ENCODE measurements at places on chromosomes 3 and 15.

DNA sequence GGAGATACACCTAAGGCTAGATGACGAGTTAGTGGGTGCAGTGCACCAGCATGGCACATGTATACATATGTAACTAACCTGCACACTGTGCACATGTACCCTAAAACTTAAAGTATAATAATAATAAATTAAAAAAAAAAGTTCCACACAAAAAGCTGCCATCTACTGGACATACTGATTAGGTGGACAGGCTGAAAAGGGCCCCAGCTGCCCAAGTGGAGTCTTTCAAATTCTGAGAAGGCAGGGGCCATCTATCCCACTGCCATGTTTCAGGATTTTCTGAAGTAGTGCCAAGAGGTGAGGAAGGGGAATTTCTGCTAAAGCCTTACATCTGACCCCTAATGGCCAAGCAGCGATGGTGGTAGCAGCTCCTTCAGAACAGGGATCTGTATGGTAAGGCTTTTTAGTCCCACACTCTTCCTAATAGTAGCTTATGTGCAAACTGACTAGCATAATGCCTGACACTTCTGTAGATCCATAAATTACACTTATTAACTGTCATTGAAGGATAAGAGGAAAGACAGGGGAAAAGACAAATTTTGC lies 7.7 kb downstream of the FSTL1 start:
- DNase-seq = no peak

DNA sequence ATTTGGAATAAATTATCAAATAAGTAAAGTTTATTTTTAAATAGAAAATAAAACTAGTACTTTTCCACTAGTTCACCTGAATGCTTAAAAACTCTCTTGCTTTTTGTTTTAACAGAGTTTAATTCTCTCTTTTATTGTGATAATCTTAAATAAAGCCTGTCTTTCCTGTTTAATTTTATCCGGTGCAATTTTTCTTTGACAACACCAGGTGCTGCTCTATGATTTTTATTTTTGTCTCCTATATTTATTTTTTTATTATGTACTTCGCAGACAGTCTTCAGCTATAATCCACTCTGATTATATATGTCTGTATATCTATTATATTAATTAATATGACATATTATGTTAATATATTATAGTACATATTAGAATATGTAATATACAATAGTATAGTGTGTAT lies 1293.0 kb upstream of the EPHA6 start:
- DNase-seq = no peak

GRCh38 chr3:146513386-146514051 lies 30.9 kb downstream of the PLSCR1 start:
- no peak for DNase-seq

GRCh38 chr3:14274612-14274936 lies 96.0 kb downstream of the LSM3 start:
- no peak for DNase-seq

- no peak for DNase-seq
Observed at GRCh38 chr15:73293773-73294172, 75.0 kb downstream of the HCN4 start.

DNA sequence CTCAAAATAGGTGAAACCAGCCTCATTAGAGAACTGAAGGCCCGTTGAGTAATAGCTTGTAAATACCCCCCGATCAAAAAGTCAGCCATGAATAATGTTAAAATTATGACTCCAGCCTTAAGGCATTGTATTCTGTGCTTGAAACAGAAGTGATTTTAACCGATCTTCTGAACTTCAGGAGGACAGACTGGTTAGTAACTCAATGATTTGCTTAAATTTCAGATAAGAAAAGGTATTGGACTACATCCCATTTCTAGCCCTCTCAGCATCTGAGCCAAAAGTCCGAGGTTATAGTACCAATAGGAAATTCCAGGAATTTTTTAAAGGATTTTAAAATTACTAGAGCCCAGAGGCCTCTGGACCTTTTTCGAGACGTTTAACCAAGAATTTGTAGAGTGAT lies 67.7 kb upstream of the FGF12 start:
- no peak for DNase-seq

DNA sequence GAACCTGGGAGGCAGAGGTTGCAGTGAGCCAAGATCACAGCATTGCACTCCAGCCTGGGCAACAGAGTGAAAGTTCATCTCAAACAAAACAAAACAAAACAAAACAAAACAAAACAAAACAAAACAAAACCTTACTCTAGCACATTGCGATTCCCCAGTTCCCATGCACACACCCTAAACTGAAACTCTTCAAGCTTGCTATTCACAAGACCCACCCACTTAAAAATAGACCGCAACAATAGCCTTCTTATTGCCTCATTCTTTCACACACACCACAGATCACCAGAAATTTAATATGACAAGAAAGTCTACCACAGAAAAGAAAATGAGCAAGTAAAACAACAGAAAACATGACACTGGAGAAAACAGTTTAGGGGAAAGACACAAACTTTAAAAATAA lies 598.4 kb downstream of the FHIT start:
- no peak for DNase-seq

DNA sequence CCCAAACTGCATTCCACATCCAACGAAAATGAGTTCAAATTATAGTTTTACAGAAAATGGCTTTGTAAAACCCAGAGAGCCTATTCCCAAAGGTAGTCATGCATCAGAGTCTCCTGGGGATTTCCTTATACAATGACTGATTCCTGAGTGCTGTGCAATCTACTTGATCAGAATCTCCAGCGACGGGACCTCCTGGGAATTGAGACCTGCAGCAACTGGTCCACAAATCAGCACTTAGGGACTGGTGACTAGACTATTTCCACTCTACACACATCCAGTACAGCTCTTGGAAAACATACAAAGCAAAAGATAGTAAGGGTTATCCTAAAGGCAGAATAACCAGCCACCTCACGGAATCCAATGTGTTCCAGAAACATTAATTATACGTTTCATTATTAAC lies 871.0 kb upstream of the CFAP20DC start:
- no peak for DNase-seq

DNA sequence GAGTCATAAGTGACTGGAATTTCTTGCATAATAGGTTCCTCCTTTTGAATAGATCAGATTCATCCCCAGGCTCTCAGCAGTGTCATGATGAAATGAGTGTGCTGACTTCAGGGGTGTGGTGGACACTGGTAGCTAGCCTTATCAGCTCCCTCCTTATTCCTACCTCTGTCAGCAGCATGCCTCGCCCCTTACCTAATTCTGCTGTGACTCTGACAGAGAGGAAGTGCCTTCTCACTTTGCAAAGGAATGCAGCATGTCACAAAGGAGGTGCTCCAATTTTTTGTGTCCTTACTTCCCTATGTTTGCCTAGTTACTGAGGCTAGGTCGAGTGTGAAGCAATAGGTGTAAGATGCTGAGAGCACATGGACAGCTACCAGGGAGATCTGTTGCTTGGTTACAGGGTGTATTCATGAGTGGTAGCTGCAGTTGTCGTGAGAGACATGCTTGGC lies 90.6 kb downstream of the TNFAIP8L3 start:
- DNase-seq = no peak

GRCh38 chr3:118098827-118099226 lies 935.8 kb downstream of the IGSF11 start:
- no peak for DNase-seq

DNA sequence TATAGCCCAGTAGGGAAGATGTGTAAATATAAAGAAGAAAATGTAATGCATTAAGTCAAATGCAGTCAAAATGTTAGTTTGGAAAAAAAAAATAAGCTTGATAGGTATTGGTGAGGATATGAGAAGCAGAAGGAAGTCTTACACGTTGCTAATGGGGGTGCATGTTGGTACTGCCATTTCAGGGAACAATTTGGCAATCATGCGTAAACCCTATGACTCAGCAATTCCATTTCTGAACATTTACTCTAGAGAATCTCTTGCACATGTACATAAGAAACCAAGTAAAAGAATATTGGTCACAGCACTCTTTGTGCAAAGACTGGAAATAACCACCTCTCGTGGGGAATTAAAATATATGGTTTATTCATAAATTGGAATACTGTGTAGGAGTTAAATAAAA lies 35.5 kb upstream of the TIMP4 start:
- DNase-seq = no peak

DNA sequence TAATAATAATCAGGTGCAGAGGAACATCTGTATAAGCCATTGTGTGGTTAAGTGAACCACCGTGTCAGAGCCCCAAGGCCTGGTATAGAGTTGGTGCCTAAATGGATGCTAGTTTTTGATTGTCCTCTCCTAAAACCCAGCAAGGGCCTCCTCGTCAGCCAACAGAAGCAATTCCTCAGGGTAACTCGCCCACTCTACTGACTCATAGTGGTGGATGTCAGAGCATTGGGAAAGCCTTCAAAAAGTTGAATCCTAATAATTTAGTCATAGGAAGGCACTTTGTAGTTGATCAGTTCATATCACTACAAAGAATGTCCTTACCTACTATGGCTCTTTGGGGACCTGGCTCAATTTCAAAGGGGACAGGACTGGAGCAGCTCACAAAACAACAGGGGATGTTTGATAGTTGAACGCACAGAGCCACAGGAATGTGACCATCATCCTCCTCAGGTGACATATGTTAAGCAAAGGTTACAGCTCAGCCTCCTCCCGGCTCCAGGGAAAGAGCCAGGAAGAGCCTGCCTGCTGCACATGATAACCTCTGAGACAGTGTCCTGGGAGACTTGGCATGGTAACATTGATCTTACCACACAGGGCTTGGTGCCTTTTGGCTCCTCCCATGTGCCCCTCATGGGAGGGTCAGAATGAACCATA lies 338.7 kb downstream of the CLSTN2 start:
- DNase-seq = no peak

- no peak for DNase-seq
Observed at GRCh38 chr15:74869726-74870407, 3.3 kb downstream of the SCAMP2 start.

DNA sequence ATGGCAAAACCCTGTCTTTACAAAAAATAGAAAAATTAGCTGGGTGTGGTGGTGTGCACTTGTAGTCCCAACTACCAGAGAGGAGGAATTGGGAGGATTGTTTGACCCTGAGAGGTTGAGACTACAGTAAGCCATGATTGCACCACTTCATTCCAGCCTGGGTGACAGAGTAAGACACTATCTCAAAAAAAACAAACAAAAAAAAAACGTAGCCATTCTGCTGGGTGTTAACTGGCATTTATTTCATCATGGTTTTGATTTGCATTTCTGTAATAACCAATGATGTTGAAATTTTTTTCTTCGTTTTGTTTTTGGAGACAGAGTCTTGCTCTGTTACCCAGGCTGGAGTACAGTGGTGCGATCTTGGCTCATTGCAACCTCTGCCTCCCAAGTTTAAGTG lies 63.3 kb downstream of the RPLP1 start:
- DNase-seq = no peak

DNA sequence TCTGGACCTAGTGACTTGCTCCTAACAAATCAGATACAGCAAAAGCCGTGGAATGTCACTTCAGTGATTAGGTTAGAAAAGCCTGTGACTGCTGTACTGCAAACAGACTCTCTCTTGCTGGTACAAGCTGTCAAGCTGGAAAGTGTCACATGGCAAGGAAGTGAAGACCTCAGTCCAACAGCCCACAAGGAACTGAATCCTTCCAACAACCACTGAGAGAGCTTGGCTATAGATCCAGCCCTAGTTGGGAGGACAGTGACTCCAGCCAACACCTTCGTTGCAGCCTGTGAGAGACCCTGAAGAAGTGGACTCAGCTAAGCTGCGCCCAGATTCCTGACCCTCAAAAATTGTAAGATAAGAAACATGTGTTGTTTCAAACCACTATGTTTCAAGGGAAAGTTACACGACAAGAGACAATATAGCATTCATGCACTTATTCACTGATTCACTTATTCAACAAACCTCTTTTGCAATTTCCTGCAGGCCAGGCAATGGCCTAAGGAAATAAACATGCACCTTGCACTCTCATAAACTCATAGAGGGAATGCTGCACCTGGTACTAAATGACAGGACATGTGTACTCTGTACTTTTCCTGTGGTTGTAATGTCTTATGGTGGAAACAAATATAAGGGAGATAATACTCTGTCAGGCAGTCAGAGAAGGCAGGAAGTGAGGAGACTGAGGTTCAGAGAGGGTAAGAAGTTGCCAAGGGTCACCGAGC lies 142.9 kb downstream of the CADPS start:
- DNase-seq = no peak

- no peak for DNase-seq
Observed at GRCh38 chr3:10342781-10343180, 21.9 kb upstream of the SEC13 start.

GRCh38 chr3:51354731-51355615 lies 30.1 kb upstream of the MANF start:
- no peak for DNase-seq

DNA sequence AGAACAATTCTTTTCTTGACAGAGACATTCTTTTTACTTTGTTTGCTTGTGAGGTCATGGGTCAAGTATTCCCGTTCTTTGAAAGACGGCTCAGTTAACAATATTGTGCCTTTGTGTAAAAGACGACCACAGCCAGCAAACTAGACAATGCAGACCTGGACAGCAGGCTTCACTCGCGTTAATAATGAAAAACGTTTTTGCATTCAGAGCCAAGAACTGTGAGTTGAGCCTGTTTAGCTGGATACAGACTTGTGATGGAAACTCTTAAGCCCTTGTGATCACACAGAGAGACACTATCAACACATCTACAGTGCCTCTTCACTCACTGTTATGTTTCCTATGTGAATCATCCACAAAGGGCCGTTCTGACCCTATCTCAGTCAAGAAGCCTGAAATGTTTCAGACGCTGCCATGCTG lies 37.3 kb upstream of the CMTM7 start:
- no peak for DNase-seq

DNA sequence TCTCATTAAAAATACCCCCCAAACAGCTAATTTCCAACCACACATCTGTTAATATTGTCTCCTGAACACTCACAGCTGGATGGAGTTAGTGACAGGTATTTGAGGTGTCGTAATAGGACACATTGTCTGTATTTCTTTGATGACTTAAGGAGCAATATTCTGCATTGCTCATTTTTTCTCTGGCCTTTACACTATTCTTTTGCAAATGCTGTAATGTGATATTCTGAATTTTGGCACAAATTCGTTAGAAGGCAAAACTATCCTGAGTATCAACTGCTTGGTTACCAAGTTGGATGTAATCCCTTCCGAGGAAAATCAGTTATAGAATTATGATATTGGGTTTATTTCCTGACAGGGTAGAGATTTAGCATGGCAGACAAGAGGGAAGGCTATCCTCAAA lies 1030.2 kb downstream of the MCTP2 start:
- DNase-seq = no peak

DNA sequence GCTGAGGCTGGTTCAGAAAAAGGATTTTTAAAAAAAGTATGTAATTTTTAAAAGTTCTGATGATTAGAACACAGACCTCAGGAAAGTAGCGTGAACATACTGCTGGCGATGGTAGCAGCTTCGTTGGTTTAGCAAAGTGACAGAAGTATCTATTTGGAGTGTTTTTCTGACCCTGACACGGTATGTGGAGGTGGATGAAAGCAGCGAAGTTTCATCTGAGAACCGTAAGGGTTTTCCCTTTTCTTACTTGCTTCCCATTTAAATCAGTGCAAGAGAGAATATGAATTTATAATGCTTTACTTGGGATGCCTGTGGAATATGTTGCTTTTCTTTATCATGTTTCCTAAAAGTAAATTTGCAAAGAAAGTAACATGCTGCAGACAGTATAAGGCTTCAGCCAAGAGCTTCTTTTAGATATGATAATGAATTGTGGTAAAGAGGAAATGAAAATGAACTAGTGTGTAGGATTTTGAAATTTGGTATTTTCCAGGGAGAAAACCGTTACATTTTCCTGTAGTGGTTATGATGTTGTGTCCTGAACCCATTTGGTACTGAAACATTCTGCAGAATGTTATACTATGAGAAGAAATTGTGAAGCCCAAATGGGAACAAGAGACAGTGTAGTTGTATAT lies 3.9 kb downstream of the CHST2 start:
- no peak for DNase-seq
